Stimulated activated CD4-positive, alpha-beta T cell treated with anti-CD3 and anti-CD28 coated beads, Interleukin-1b, Interleukin-23, amount 100 ng/mL, for 4 hours (primary cell): ENCODE measurements at places on chromosomes 7 and 10.

GRCh38 chr10:12195281-12195602, 449 bp downstream of the NUDT5 start:
- no peak for DNase-seq

GRCh38 chr7:128739990-128740682, 977 bp downstream of the CALU start:
- DNase-seq: no peak

GRCh38 chr10:70773965-70774809, 11.0 kb downstream of the TBATA start:
- DNase-seq: no peak

DNA sequence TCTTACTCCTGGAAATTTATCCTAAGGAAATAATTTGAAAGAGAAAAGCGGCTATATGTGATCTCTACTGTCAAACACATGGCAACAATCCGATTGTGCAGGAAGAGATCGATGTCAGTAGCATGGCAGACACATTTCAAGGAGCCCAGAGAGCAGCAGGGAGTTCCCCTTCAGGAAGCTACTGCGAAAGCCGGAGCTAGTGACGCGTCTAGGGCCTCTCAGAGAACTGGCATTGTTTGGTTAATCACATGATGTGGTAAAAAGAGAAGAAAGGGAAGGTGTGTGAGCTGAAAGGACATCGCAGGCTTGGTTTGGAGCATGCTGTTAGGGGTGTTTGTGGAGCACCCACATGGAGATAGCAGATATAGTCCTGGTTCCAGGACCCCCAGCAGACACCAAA, 74.9 kb downstream of the BEND7 start:
- no peak for DNase-seq

- no peak for DNase-seq
These were observed 343.7 kb upstream of the AOAH start for GRCh38 chr7:37068038-37068437.

DNA sequence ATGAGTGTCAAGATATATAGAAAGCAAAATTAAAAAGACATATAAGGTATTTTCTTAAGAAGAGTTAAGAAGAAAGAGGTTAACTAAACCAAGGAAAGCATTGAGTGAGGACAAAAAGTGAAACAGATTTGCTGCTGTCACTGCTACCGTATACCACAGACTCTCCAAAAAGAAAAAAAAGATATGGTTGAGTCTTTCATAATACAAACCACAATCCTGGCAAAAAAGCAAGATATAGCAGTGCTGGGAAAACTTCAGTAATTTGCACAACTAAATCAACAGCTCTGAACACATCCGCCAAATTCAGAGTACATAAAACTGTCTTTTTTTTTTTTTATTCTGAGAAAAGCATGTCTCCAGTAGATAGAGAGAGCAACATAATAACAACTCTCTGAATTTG, 114.7 kb downstream of the ETV1 start:
- DNase-seq: no peak

- no peak for DNase-seq
These were observed 27.7 kb upstream of the NMT2 start for GRCh38 chr10:15196021-15196834.

DNA sequence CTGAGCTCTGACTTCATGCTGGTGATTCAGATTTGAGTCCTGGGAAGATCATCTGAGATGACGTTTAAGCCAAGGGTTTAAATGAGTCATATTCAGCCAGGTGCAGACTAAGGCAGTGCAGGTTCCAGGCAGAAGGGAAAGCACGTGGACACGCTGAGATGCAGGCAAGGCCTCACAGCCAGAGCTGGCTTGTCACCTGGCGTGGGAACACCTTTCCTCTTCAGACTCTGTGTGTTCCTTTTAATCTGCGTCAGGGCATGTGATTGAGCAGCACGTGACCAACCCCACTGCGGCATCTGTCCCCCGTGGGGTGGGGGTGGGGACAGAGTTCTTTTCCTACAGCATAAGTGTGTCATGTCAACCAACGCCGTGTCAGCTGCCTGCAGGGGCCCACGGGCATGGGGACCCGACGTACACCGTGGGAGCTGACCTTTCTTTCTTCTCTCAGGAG, 10.7 kb upstream of the IDI2 start:
- DNase-seq: no peak

DNA sequence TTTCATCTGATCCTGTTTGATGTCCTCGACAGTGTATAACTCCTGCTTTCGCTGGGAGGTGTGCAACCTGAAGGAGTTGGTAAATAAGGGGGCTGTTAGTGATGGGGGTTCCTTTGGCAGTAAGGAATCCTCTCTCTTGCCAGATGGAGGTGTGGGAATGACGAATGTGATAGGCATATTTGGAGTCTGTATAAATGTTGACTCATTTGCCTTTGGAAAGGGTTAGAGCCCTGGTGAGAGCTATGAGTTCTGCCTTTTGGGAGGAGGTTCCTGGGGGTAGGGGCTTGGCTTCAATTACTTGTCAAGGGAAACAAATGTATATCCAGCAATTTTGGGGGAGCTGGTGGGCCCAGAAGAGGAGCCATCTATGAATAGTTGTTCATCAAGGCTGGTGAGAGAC, 11.4 kb upstream of the CHST3 start:
- DNase-seq: no peak

DNA sequence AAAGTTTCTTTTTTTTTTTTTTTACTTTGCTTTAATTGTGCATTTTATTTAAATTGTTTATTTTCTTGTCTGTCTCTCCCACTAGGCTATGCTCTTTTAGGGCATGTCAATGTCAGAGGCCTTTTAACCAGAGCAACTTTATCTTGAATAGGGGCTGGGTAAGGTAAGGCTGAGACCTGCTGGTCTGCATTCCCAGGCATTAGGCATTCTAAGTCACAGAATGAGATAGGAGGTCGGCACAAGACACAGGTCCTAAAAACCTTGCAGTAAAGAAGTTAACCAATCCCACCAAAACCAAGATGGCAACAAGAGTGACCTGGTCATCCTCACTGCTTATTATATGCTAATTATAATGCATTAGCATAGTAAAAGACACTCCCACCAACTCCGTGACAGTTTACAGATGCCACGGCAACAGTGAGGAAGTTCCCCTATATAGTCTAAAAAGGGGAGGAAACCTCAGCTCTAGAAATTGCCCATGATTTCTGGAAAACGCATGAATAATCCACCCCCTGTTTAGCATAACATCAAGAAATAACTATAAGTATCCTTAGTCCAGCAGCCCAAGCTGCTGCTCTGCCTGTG, 47.0 kb upstream of the FRMD4A start:
- DNase-seq: no peak

DNA sequence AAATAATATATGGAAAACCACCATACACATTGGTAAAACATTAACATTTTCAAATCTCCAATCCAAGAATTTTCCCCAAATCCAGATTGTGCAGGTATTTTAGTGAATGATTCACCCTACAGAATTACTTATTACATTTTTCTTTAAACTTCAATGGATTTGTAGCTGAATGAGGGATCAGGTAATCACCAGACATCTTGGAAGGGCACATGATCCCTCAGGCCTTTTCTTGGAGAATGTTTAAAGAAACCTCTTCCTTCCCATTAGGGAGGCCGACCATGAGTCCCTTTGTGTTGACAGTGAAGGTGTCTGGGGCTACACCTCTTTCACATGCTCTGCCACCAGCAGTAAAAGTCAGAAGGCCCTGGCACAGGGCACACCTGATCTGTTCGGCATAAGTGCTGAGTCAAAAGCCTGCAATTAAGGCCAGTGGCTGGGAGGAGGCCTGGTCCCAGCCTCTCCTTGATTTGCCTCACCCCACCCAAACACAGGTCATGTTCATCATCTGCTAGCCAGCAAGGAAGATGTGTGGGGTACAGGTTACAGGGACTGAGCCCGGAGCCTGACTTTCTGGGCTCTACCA, 207.7 kb downstream of the SNX10 start:
- no peak for DNase-seq

GRCh38 chr7:91852263-91852741, 28.2 kb downstream of the MTERF1 start:
- DNase-seq: no peak

- DNase-seq: no peak
These were observed 2.0 kb downstream of the WDR91 start for GRCh38 chr7:135209225-135209834.

DNA sequence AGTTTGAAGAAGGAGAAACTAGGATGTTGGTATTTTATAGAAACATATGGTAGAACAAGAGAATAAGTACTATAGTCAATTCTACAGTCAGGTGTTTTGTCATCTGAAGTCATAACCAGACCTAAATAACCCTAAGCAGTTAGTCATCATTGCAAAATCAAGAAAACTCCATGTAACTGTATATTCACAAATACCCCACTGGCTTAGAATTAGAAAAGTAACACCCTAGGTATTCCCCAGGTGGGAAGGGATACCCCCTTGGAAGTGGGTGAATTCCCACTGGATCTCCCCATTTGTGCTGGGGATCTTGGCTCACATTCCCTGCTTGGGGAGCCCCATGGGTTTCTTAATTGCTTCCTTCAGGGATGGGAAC, 45.9 kb upstream of the ITGB8 start:
- no peak for DNase-seq

DNA sequence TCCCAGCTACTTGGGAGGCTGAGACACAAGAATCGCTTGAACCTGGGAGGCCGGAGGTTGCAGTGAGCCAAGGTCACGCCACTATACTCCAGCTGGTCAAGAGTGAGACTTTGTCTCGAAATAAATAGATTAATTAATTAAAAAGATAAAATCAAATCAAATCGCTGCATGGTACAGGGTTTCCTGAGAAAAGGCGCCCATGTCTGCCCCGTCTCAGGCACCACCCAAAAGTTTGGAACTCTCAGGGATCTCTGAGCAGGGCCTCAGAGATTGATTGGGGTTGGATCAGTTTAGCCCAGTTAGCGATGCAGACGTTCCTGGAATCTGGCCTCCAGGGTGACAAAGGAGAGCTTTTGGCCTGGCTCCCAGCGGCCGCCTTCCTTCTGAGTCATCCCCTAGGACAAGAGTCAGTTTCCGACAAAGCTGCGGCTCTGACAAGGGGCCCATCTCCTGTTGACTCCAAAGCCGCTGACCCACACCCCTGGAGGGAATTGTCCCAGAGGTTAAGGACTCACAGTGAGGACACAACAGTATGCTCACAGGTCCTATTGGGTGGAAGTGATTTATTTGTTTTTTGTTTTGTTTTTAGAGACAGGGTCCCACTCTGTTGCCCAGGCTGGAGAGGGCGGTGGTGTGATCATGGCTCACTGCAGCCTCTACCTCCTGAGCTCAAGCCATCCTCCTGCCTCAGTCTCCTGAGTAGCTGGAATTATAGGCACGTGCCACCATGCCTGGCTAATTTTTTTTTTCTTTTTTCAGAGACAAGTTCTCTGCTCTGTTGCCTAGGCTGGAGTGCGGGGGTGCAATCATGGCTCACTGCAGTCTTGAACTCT, 6.8 kb downstream of the ORAI2 start:
- DNase-seq: no peak

DNA sequence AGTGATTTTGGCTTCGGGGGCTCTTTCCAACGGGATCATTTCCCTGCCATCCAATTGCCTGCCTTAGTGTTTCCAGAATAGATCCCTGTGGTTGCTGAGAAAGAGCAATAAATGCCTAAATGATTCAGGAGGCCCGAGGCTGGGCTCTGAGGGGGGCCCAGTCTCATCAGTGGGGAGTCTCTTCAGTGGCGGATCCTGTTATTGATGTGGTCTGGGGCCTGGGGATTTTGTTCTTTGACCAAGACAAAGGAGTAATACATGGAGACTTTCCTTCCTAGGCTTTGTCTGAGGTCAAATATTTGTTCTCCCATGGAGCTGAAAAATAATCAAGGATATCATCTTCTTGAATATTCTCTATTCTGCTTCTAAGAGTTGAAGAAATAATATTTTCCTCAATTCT, 40.8 kb downstream of the TAS2R41 start:
- DNase-seq: no peak

DNA sequence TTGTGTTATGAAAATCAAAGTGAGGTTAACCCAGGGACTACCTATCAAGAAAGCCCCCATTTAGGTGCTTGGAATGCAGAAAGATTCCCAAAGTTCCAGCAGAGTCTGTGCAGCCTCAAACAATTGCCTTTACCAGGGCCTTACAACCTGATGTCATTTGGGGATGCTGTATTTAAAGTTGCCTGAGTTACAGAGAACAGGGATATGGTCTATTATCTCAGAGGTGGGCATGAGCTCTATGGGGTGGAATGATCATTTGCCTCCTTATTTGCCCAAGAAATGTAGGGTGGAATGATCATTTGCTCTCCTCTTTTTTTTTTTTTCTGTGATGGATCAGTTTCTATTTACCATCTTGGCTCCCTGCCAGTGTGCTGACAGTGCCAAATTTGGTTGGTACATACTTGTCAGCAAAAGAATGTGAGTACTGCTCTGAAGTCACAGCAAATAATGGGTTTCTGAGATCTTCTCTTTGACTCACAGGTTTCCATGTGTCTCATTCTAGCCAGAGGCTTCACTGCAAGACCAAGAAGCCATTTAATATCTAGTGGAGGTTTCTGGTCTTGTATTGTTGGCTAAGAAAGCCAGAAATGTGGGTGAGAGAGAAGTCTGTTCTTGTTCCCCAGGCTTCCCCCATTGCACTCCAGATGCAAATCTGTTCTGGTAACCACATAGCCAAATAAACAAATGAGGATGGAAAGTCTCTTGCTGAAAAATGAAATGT, 45.5 kb upstream of the ZNRF2 start:
- DNase-seq: no peak

GRCh38 chr7:113119429-113119828, 1.1 kb upstream of the SMIM30 start:
- DNase-seq: no peak

- DNase-seq: no peak
These were observed 17.5 kb upstream of the PRTFDC1 start for GRCh38 chr10:24969841-24970281.

DNA sequence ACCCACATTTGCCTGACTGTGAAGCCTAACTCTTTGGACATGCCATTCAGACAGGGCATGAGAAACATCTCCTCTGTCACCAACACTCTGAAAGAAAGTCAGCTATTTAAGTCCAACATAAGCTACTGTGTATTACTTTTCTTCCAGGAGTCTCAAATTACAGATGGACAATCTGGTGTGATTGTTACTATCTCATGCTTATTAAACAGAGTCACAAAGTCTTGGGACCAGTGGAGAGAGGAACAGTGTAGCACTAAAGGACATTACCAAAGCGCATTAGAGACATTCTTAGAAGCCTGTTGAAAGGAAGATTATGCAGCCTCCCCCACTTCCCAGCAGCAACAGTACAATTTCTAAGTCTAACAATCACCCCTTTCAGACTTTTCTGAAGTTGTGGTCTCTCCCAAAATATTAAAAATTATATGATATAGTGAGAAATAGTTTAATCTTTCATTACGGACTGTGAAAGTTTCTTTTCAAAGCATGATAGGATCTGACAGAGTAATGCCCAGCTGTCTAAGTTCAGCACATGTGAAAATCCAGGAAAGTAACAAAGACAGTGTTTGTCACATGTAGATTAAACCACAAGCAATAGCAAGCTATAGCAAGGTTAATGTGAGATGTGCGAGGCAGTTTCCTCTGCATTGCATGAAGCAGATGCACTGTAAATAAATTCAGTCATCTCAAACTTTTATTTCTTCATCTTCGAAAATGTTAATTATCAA, 280.9 kb upstream of the FZD8 start:
- no peak for DNase-seq

DNA sequence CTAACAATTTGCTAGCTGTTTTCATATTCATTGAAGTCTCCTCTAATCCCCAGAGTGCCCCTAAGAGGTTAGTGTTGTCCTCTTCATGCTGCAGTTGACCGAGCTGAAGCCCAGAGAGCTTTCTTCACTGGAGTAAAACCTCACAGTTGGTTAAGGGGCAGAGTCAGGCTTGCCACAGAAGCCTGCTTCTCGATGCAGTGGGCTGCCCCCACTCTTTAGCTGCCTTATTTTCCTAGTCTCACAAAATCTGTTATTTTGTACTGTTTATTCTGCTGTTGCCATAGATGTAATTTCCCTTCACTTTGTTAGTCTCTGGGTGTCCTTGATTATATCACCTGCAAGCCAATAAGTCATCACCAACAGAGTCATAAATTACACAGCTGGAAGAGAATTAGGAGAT, 56.3 kb upstream of the ZPBP start:
- no peak for DNase-seq
